Kidney epithelial cell (primary cell): ENCODE measurements at places on chromosomes 12 and 14. TPM values are rescaled to one million over a fixed set of nuclear protein-coding genes. Genes with fewer than 3 reads are reported as not detected.

PMEL gene
- total RNA-seq = 0.96 and 1.1 TPM in 2 replicates

SLC22A17 gene
- total RNA-seq = 7.8 and 13.1 TPM in 2 replicates

- DNase-seq = no peak
Measured at GRCh38 chr12:102848832-102849231, 68.2 kb downstream of the PAH start.

- DNase-seq = no peak
Measured at GRCh38 chr14:100871234-100872186, 32.0 kb downstream of the RTL1 start.

DNA sequence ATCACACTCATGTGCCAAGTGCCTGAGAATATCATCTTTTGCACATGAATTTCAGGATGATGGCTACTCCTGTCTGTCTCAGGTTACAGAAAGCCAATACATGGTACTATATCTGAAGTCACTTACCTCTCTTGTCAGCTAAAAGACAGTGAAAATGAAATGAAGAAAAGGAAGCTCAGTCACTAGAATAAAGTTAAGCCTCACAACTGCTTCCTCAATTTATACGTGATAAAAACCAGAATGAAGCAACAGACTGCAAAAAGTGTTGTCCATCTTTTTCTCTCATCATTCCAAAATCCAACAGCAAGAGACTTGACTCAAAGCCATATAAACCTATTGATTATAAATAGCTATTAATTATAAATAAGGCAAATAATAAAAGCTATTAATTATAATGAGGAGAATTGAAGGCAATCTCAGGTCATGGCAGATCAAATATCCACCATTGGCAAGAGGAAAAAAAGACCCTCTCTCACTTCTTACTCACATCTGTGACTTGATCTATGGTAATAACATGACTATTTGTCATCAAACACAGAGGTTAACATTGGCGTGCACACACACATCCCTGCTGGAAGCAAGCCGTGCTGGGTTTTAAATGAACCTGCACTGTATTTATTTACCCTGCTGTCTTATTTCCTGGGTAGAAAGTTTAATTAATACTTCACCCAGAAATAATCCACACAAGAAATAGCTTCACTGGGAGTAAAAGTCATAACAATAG lies 10.0 kb downstream of the NIN start:
- DNase-seq = no peak

DNA sequence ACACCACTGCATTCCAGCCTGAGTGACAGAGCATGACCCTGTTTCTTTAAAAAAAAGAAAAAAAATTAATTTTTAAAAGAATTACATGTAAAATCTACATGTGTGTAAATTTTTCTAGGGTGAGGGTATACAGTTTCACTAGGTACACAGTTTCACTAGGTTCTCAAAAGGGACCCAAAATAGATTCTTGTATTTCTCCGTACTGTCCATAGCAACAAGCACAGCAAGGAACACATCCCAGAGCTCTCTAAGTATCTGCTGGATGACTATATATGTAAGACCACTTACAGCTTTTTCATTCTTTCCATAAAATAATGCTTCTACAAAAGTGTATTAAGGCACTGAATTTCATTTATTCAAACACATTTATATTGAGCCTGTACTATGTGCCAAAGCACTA lies 55.1 kb downstream of the ATXN2 start:
- DNase-seq = no peak

GRCh38 chr14:75625034-75625433 lies 35.6 kb downstream of the ERG28 start:
- no peak for DNase-seq

DNA sequence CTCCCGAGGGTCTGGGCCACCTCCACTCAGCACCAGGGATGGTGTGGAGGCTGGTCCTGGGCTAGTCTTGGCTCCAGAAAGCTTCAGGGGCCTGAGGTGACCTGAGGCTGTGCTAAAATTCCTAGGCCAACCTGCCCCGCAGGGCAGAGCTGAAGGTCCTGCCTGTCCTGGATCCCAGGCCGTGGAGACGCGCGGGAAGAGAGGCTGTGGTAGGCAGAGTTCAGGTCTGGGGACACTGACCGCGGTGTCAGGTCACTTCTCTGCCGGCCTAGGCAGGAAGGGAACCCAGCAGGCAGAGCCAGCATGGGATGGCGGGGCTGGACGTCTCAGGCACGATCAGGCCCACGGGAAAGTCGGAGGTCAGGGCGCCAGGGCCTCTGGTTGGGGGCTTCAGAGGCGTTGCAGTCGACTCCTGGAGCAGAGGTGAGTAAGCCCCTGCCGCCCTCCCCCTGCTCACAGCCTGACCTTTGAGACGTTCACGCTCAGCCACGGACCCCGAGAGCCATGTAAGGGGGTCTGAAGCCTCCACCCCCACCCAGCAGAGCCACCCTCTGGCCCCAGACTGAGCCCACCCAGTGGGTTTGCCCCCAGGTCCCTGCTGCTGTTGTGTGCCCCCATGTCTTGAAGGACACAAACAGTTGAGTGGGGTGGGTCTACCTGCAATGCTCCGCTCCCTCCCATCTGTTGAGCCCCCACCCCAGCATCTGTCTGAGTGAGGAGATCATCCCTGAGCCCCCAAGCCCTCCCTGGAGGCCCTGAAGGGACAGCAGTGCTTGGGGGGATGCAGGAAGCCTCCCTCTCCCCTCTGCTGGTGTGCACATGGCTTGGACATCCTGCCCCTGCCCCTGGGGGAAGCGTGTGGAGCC lies 142.7 kb downstream of the KIF26A start:
- DNase-seq = no peak
